Upper lobe of left lung (tissue), 6 donors: ENCODE measurements at places on chromosomes 16 and 17.

- no peak overlapping the region for H3K27ac ChIP-seq
- no peak overlapping the region for H3K4me3 ChIP-seq
- H3K36me3 ChIP-seq = no peaks in the 10 kb centered on the region
- no peaks in the 10 kb centered on the region for H3K27me3 ChIP-seq
- H3K4me1 ChIP-seq = peaks cover 34% of the 10 kb centered on the region
Observed at GRCh38 chr16:14105760-14106375, 34.7 kb downstream of the MRTFB start.

DNA sequence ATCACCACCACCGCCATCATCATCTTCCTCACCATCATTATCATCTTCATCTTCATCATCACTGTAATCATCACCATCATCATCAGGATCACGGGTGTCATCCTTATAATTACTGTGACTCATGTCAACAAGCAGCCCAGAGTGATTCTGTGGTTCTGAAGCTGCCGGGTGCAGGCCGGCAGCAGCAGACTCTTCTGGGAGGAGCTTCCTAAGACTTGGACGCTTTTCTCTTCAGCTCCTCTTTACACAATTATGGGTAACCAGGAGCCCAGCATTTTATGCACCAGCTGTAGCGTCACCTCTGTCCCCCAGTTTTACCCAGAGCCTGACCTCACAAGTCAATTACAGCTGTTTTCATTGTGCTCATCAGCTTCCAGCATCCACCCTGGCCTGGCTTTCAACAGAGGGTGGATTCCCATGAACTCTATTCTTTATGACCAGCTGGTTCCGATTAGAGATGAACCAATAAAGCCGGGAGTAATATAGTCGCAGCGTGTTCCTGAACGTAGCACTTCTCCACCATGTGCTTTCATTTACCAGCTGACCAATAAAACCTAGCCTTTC, 275.8 kb downstream of the FOXL1 start:
- no peaks in the 10 kb centered on the region for H3K27me3 ChIP-seq
- H3K4me3 ChIP-seq = no peak overlapping the region
- no peak for DNase-seq
- no peak overlapping the region for H3K27ac ChIP-seq
- no peaks in the 10 kb centered on the region for H3K36me3 ChIP-seq

- peaks cover 53% of the 10 kb centered on the region for H3K36me3 ChIP-seq
- H3K4me3 ChIP-seq = no peak overlapping the region
- no peak overlapping the region for H3K27ac ChIP-seq
- H3K27me3 ChIP-seq = no peaks in the 10 kb centered on the region
- no peak for DNase-seq
- no peaks in the 10 kb centered on the region for H3K4me1 ChIP-seq
Observed at GRCh38 chr17:39562976-39563375, 44.7 kb downstream of the NEUROD2 start.

DNA sequence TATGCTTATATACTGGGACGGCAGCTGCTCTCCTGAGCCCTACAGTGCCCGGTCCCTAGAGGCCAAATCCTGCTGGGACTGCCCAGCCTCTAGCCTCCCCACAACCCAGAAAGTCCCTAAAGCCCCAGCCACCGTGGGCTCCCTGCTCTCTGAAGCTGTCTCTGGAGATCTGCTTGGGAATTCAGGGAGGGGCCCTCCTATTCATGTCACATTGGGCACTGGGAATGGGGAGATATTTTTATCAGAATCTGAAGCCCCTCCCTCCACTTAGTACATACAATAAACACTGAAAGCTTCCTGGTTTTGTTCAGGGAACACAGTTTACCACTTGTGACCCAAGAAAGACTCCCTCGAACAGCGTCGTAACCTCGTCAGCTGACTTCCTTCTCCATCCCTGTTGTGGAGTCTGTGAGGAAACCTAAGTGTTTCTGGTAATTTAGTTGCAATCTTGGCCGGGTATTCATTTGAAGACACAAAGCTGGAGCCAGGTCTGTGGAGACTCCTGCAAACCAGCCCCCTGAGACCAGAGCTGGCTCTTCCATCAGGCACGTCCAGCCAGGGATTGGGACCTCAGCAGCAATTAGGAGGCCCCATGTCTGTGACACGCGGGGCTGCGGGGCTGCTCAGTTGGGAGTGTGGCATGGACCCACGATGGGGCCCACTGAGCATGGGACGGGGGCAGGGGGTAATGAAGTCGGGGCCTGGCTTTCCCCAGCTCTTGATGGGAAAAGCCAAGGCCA, 38.5 kb downstream of the PGS1 start:
- no peak for DNase-seq
- peak overlapping the region; percentile 93 for H3K27ac ChIP-seq
- H3K27me3 ChIP-seq = no peaks in the 10 kb centered on the region
- H3K4me1 ChIP-seq = peaks cover 100% of the 10 kb centered on the region

DNA sequence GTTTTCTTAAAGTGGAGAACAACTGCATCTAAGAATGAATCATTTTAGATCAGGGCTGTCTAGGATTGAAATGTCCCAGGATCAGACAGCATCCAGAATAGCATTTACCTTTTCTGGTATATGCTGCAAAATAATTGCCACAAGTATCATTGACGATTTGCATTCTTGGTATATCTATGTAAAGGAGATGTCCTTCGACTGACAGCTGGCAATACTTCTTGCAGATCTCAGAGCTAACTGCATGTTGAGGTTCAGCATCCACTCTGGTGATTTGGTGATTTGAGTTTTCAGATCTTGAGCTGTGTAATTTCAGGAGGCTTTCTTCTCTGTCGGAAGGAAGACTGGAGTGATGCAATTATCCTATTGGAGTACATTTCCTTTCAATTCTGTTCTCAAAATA, 78.1 kb upstream of the CPHXL start:
- no peak overlapping the region for H3K27ac ChIP-seq
- no peaks in the 10 kb centered on the region for H3K27me3 ChIP-seq
- no peaks in the 10 kb centered on the region for H3K4me1 ChIP-seq
- DNase-seq = no peak
- no peak overlapping the region for H3K4me3 ChIP-seq

DNA sequence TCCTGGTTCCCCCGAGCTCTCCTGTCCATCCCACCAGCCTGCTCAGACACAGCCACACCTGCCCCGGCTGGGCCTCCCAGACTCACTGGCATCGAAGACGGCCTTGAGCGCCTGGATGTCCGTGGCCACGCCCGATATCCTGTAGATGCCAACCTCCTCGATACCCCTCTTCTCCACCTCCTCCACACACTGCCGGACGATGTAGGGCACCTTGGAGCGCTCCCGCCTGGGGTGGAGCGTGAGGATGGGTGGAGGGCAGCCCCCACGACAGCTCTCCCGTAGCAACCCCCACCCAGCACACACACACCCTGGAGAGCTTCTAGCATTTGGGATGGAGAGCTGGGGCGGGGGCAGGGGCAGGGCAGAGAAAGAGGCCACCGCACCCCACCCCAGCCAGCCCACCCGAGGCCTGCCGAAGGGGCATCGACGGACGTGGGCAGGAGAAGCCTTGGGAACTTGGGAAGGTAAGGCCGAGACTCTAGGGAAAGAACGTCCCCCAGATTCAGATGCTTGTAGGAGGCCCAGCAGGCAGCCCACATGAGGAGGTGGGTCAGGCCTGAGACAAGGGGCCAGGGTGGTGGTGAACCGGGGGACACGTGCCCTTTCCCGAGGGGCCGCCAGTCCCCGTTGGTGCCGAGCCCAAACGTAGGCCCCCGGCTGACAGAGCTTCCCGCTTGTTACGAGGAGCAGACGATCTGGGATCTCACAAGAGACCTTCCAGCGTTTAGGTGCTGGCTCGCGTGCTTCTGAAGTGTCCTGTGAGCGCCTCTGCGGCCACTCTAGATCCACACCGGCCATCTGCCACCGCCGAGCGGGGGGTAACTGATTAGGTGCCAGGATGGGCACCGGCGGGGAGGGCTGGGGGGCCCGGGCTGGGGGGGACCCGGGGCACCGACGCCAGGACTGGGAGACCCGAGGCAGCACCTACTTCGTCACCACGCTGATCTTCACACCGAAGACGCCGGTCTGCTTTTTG, 15.1 kb downstream of the TIMM22 start:
- peaks cover 28% of the 10 kb centered on the region for H3K36me3 ChIP-seq
- no peak for DNase-seq
- H3K27ac ChIP-seq = peak overlapping the region; percentile 84
- no peak overlapping the region for H3K4me3 ChIP-seq
- H3K27me3 ChIP-seq = no peaks in the 10 kb centered on the region

DNA sequence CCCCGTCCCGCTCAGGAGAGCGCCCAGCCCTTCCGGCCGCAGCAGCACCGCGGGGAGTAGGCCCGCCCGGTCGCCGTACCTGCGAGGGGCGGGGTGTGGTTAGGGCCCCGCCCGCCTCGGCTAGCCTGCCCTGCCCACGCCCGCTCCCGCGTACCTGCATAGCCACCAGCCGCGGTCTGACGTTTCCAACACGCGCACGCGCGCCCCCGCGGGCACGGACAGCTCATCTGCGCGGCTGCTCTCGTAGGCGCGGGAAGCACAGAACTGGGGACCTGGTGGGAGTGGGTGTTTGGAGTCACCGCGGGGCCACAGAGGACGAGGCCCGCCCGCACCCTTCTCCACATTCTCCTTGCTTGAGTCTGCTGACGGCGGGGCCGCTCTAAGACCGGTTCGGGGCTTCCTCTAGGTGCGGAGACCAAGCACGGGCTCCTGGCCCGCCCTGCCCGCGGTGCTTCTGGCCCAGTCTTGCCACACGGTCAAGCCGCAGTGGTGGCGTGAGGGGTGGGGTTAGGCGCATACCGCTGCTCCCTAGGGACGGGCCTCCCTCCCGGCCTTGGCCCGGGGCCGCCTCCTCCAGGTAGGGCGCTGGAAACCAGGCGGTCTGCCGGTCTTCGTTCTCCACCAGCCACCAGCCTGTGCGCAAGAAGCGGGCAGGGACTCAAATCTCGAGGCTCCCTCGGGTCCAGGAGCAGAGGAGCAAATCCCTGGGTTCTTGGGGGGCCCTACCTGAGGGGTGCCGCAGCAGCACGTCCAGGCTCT, 1.8 kb downstream of the NOXO1 start:
- DNase-seq = peak; percentile 96
- no peak overlapping the region for H3K4me3 ChIP-seq
- H3K4me1 ChIP-seq = peaks cover 47% of the 10 kb centered on the region
- peaks cover 46% of the 10 kb centered on the region for H3K36me3 ChIP-seq

DNA sequence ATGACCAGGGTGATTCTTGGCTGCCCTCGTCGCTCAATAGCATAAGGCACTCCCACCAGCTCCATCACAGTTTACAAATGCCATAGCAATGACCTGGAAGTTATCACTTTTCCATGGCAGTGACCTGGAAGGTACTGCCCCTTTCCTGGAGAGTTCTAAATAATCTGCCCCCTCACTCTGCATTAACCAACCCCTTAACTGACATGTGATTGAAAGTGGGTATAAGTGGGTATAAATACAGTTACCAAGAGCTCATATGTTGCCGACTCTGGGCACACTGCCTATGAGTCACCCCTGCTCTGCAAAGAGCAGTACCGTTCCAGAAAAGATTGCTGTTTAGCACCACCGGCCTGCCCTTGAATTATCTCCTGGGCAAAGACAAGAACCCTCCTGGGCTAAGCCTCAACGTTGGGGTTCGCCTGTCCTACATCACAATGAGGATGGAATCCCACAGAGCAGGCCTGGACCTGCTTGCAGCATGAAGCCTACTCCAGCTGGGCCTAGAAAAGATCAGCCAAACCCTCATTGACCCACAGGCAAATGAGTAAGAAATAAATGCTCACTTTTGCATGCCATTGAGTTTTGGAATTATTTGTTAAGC, 95.2 kb upstream of the SEC14L1 start:
- H3K4me3 ChIP-seq = no peak overlapping the region
- no peaks in the 10 kb centered on the region for H3K27me3 ChIP-seq
- no peaks in the 10 kb centered on the region for H3K36me3 ChIP-seq
- no peak overlapping the region for H3K27ac ChIP-seq
- H3K4me1 ChIP-seq = no peaks in the 10 kb centered on the region
- no peak for DNase-seq
